Left renal pelvis (tissue), 4 donors: ENCODE measurements at places on chromosomes 16 and 17. TPM values are rescaled to one million over a fixed set of nuclear protein-coding genes. Genes with fewer than 3 reads are reported as not detected.

GAA gene
- 35.5 TPM for polyA plus RNA-seq

MPP2 gene
- 5.8 TPM for polyA plus RNA-seq

C17orf78 gene
- polyA plus RNA-seq = 0.40 TPM

C17orf100 gene
- 8.4 TPM for polyA plus RNA-seq

BLMH gene
- polyA plus RNA-seq = 62.7 TPM

COPZ2 gene
- 21.5 TPM for polyA plus RNA-seq

KRT26 gene
- polyA plus RNA-seq = not detected

SNAI3 gene
- 0.87 TPM for polyA plus RNA-seq

WBP2 gene
- 93.5 TPM for polyA plus RNA-seq

GGT6 gene
- polyA plus RNA-seq = 6.0 TPM

LRRC37A gene
- polyA plus RNA-seq = 3.8 TPM

CCL7 gene
- polyA plus RNA-seq = not detected

- no peak for DNase-seq
Measured at GRCh38 chr16:31107465-31107867, 720 bp upstream of the BCKDK start.

DNA sequence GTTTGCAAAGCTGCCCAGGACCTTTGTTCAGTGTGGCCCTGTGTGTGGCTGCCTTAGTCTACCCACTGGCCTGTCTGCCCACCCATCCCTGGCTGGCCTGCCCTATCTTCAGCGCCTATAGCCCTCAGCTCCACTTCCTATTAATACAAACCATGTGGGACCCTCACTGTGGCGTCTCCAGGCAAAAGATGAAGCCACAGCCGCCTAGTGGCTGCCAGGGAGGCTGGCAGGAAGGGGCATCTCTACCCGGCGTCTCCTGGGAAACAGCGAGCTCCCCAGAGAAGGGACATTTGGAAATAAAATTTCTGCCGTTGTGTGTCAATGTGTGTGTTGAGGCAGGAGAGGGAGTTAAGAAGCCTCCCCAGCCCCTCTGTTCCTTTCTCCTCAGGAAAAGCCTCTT lies 31.5 kb downstream of the NEUROD2 start:
- DNase-seq = no peak

- DNase-seq = no peak
Measured at GRCh38 chr16:3485097-3485745, 10.1 kb downstream of the C16orf90 start.

DNA sequence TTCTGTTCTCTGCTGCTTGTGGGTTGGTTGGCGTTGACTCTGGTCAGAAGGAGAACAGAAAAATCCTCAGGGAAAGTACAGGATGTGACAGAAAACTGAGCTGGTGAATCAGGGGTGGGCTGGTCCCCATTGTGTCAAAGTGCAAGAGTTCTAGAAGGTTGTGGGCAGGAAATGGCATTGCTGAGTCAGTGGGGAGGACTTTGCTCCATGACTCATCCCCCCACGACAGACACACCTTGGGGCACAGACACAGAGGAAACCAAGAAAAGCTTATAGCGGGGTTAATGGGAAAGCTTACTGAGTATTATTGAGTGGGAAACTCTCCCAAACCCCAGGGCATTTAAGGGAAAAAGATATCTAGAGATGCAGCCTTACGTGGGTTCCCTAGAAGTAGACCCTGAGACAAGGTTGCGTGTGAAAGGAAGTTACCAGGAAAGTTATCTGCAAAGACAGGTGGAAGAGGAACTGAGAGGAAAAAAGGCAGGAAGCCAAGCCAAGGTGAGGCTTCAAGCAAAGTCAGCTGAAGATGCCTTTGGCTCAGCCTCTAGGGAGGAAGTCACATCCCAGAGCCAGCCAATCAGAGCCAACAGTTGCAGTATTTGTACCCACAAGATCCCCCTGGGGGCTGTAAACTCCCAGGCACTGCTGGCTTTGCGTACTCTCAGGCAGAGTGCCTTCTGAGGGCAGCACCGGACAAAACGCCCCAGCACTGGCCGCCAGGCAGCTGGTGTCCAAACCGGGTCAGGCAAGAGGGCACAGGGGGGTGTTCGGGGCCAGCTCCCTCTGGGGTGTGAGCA lies 86.4 kb downstream of the FOXL1 start:
- no peak for DNase-seq

- DNase-seq = no peak
Measured at GRCh38 chr17:62119373-62119772, 54.3 kb upstream of the MED13 start.

DNA sequence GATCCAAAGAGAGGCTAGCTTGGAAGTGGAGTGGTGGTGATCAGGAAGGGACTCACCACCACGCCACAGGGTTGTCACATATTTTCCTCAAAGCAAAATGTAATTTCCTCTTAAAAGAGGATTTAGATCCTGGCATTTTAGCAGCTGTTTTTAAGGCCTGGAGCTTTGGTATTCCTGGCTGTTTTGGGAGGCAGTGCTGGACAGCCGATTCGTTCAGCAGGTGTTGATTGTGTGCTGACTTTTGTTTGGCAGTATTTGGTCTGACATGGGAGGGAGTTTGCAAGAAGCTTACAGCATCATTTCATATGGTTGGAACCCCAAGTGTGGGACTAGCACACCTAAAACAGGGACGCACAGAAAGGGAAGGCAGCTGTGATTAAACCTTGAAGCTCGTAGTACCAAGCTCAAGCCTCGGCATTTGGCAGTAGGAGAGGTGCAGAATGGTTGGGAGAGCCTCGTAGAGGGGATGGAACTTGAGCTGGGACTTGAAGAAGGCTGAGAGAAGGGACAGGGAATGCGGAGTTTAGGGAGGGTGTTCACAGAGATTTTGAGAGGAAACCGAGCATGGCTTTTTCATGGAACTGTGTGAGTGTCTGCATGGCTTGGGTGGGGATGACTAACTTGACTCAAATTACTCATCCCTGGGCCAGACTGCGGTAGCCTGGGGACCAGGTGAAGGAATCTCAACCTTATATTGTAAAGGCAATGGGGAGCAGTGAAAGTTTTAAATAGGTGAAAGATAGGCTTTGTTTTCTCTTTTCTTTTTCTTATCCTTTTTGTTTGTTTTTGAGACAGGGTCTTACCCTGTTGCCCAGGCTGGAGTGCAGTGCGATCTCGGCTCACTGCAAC lies 52.3 kb downstream of the RPTOR start:
- no peak for DNase-seq

DNA sequence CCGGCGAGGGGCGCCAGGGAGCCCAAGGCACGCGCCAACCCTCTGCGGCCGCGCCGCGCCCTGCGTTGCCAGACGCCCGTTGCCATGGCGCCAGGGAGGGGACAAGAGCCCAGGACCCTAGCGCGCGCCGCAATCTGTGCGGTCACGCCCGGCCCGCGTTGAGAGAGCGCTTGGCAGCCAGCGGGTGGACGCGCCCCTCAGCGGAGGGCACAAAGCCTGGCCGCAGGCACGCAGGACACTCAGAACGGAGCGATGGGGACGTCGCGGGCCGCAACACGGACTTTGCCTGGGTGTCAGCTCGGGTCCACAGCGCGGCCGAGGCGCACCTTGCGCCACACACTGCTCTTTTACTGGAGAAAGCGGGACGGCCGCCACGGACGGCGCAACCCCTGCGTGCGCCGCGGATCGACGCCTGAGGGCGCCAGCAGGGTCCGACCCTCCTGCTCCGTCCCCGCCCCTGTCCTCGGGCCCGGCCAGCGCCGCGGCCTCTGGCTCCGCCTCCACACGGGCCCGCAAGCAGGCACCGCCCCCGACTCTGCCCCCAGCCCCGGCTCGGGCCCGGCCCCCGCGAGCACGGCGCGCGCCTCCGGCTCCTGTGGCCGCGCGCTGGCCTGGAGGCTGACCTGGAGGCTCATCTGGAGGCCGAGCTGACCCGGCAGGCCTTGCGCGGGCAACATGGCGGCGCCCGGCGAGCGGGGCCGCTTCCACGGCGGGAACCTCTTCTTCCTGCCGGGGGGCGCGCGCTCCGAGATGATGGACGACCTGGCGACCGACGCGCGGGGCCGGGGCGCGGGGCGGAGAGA lies at the start of gene GFER:
Gene GFER, plus strand, starts transcription at position 650 of the 803 bp plus-strand sequence. Its CDS starts 26 bp downstream, at position 676.
- peak; percentile 84 for DNase-seq

- DNase-seq = no peak
Measured at GRCh38 chr16:68915589-68915988, 72.3 kb downstream of the TANGO6 start.

DNA sequence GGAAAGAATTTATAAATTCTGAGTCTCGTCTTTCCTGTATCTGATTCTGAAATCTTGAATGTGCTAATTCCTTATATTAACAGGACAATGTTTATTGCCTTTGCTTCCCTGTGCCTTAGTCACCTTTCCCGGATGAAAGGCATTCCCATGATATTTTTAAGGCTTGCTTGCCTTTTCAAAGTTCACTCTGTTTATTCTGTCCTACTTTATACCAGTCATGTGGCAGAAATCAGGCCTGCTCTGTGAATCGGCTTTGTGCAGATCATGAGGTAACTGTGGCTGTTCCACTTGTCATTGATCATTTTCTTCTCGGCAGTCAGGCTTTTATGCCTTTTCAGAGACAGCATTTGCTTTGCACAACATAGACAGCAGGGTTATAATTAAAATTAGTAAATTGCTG lies 28.8 kb upstream of the ABCC11 start:
- no peak for DNase-seq

DNA sequence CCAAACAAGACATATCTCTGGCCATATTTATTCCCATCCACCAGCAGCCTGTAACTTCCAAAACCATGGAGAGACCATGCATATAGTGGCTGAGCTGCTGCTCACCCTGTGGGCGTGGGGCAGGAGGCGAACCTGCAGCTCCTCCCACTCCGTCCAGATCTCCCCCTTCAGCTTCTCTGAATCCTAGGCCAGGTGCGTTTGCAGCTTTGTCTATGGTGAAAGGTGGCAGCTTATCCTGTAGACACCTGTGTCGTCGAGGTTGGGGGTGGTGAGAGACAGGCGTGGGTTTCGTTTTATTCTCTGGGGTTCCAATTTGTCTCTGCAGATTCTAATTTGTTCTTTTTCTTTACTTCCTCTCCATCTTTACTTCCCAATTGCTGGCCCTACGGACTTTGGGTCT lies 9.7 kb upstream of the ANKS4B start:
- no peak for DNase-seq

GRCh38 chr16:26599785-26600104 lies 467.0 kb upstream of the C16orf82 start:
- DNase-seq = no peak

GRCh38 chr17:59366773-59367656 lies 35.6 kb downstream of the YPEL2 start:
- no peak for DNase-seq

GRCh38 chr17:9239246-9239792 lies 218.0 kb downstream of the NTN1 start:
- DNase-seq = no peak

DNA sequence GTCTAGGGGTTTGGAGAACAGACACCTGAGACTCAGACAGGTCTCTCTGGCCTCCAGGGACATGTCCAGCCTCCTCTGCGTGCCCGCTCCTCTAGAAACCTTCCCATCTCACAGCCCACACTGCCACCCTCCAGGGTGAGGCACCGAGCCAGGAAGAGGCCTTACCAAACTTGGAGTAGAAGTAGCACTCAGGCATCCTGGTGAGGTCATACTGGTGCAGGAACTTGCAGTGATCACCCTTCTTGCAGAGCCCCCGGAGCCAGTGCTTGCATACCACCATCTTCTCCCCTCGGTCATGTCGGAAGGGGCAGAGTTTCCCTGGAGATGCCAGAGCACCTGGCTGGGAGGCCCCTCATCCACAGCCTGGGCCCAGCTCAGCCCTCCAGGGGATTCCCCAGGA lies 4.2 kb downstream of the CPSF4L start:
- DNase-seq = no peak

GRCh38 chr17:20202141-20202621 lies 193.0 kb downstream of the SPECC1 start:
- DNase-seq = no peak

GRCh38 chr16:57600048-57600835 lies 28.2 kb upstream of the ADGRG1 start:
- no peak for DNase-seq

GRCh38 chr17:27155866-27156265 lies 138.0 kb upstream of the WSB1 start:
- no peak for DNase-seq

DNA sequence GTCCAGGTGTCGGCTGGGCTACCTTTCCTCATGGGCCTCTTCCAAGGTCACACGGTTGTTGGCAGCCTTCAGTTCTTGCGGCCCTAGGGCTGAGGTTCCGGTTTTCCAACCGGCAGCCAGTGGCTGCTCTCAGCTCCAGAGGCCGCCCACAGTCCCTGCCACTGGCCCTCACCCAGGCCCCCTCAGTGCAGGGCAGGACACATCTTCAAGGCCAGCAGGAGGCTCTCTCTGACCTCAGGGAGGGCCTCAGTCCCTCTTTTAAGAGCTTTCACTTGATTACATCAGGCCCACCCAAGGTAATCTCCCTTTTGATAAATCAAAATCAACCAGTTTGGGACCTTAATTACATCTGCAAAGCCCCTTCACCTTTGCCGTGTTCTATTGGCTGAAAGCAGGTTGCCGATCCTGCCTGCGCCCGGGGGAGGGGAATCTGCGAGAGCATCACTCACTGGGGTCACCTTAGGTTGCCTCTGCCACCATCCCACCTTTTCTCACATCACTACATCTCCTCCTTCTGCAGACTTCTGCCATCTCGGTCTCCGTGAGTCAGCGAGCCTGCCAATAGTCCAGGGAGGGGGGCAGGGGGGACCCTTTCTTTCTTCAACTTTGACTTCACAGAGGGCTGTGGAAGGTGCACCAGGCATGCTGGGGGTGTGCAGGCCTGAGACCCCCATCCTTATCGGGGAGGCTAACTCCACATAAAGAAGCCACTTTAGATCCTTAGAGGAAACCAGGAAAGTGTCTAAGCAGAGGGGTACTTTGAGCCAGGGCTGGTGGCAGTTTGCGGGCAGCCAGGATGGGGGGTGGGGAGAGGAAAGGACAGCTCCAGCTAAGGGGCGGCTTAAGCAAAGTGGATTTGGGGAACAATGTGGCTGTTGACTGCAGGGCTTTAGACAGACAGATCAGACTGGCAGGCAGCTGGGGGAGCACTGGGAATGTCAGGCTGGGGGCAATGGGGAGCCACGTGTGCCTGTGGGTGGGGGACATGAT lies 28.8 kb upstream of the NXPH3 start:
- DNase-seq = no peak

- DNase-seq = no peak
Measured at GRCh38 chr17:7204336-7204735, 15.3 kb downstream of the DLG4 start.

DNA sequence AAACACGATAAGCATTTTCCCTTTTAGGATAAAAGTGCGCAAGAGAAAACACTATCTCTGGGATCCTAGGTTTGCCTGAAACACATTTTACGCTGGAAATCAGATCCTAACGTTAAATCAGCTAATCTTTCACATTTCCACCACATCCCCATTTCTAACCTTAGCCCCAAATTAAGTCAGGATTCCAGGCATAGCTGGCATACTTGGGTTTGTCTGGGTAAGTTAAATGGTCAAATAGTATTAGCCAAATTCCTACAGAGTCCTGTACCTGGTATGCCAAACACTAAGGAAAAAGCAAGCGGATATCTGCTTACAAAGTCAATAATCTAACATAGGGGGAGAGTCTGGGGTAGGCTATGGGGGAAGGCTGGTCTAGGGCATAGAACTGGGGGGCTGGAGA lies 557.4 kb upstream of the ZFHX3 start:
- no peak for DNase-seq
